Hematopoietic multipotent progenitor cell treated with erythropoietin and hydrocortisone succinate and interleukin-3 and kit ligand, for 17 days (in vitro differentiated cells): ENCODE measurements at places on chromosomes 6 and 20.

- DNase-seq, result no peak
Measured at GRCh38 chr6:85756982-85757381, 114.3 kb upstream of the SYNCRIP start.

DNA sequence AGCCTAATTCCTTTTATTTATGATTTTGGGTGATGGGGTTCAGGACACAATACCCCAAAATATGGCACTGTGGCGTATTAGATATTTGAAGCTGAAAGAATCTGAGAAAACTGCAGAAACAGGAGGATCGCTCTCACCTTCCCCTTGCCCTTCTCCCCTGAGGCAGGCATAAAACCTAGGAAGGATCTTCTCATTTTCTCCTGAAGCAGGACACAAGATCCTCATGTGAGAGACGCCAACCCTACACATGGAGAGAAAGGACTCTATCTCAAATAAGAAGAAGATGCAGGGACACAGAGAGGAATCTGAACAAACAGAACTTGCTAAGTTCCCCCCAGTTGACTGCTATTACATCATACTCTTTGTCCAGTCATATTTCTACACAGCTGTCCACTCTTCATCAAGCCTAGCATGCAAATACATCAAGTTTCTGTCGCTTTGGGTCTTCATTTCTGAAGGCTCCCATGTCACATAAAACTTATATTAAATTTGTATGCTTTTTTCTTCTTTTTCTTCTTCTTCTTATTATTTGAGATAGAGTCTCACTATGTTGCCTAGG, 109.0 kb downstream of the DTNBP1 start:
- no peak for DNase-seq

- DNase-seq, result peak; percentile 45
Measured at GRCh38 chr6:147204843-147205311, 660 bp downstream of the STXBP5 start.

- no peak for DNase-seq
Measured at GRCh38 chr6:167697316-167697715, 129.4 kb upstream of the AFDN start.

GRCh38 chr6:66277400-66277799, 570.4 kb upstream of the EYS start:
- no peak for DNase-seq

- DNase-seq, result no peak
Measured at GRCh38 chr20:47753576-47754387, 31.5 kb downstream of the SULF2 start.

DNA sequence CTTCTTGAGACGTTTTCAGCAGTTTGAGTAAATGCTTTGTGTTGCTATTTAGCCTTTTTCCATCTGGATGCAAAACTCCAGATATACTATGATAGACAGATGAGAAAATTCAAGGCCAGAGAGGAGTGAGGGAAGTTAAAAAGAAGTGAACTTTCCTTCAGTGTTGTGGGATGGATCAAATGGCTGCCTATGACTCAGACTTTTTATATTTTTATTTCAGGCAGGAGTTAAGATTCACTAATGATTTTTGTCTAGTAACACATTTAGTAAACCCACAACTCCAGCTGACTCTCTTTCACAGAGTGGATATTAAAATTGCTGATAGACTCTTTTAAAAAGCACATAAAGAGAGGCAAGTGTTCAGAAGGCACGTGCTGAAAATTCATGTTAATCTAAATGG, 23.2 kb upstream of the PTCHD4 start:
- DNase-seq, result no peak

- no peak for DNase-seq
Measured at GRCh38 chr6:120354452-120355098, 979.7 kb downstream of the TBC1D32 start.

GRCh38 chr6:30955367-30956042, 14.7 kb downstream of the MUCL3 start:
- DNase-seq, result no peak

DNA sequence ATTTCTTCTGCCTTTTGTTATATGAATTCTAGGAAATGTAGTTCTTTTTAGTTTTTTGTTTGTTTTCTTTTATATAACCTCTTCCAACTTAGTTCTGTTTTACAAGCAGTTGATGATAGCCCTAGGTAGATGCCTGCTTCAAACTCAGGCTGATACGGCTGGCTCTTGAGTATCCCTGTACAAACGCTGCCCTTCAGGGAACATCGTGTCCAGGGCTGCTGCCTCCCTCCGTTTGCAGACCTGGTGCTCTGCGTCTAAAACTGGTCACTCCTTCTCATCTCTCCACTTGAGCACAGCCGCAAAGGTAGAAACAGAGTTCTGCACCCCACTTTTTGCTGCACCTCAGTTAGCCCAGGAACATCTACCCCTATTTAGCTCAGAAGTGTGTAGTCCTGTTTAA, 310.1 kb downstream of the PRL start:
- no peak for DNase-seq

DNA sequence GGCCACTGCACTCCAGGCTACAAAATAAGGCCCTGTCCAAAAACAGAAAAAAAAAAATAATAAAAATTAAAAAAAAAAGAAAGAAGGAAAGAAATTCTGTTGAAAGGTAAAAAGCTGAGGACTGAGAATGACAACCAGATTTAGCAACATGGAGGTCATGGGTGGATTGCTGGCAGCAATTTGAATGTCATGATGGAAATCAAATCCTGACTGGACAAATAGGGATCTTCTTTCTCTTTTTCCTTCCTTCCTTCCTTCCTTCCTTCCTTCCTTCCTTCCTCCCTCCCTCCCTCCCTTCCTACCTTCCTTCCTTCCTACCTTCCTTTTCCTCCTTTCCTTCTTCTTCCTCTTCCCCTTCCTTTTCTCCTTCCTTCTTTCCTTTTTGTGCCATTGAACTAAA, 553.3 kb upstream of the FLRT3 start:
- DNase-seq, result no peak

GRCh38 chr6:40397287-40398033, 189.7 kb downstream of the LRFN2 start:
- DNase-seq, result no peak
